ENCODE measurements at places on chromosomes 2 and 18.

- no peak for DNase-seq
Measured at GRCh38 chr18:76368976-76369375, 126.1 kb downstream of the ZNF516 start.

DNA sequence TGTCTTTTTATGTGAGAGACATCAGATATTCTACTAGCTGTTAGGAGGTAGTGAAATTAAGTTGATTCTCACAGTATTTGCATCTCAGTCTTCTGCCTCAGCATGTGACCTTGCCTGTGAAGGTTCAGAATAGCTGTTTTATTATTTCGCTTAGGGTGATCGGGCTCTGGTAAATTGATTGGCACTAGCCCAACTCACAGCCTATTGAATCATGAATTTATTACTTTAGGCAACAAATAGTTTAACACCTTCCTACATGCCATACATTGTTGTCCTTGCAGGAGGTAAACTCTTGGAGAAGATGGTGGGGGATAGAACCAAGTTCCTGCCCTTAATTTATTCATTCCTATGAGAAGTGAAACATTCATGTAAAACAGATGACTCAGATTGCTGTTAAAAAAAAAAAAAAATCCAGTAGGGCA is 101.9 kb downstream of the GPD2 start:
- no peak for DNase-seq

GRCh38 chr18:59249199-59249774 is 24.0 kb downstream of the RAX start:
- no peak for DNase-seq

GRCh38 chr2:206585335-206585734 is 57.0 kb upstream of the FAM237A start:
- no peak for DNase-seq

DNA sequence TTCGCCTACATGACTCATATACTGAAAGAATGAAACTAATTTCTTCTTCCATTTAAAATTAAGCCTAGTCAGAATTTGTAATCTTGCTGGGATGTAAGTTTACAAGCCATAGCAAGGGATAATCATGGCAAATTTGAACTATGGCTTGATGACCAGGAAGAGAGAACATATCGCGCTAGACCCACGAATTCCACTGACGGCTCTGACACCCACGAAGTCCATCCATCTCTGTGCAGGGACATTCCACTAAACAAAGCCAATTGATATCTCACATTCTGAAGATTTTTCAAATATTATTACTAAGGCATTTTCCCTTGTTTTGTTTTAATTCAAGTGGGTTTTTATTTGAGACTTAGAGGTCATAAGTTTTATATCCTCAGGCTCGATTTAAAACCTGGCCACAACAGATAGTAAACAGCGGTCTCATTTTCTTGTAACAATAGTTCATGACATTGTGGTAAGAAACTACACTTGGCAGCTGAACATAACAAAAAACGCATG is 113.0 kb downstream of the QPCT start:
- DNase-seq: no peak

GRCh38 chr2:159600752-159601151 is 15.6 kb downstream of the BAZ2B start:
- no peak for DNase-seq

GRCh38 chr2:1544478-1545069 is 131.3 kb downstream of the TPO start:
- DNase-seq: no peak

- DNase-seq: no peak
Measured at GRCh38 chr2:84741182-84741822, 139.6 kb downstream of the TRABD2A start.

DNA sequence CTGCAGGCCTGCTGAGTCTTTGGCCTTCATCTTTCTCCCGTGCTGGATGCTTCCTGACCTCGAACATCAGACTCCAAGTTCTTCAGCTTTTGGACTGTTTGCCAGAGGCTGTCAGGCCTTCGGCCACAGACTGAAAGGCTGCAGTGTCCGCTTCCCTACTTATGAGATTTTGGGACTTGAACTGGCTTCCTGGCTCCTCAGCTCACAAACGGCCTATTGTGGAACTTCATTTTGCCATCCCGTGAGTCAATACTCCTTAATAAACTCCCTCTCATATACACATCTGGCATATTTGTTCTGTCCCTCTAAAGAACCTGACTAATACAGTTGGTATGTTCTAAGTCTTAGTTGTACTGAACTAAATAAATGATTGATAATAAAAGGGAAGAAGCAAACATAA is 702.8 kb upstream of the LINC00305 start:
- no peak for DNase-seq

DNA sequence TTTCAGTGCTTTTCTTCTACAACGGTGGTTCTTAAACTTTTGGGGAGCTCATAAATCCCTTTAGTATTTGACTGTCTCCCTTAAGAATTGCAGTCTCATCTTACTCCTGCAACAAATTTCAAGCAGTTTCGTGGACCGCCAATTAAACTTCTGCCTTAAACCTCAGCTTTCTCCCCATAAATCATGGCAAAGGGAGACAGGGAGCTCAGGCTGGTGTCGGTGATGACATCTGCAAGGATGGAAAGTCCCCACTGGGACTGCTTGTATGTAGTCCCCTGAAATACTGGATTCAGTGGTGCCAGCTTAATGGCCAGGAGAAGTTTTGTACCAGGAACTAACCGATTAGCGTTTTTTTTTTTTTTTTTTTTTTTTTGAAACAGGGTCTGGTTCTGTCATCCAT is 148.7 kb upstream of the ITGA6 start:
- no peak for DNase-seq

DNA sequence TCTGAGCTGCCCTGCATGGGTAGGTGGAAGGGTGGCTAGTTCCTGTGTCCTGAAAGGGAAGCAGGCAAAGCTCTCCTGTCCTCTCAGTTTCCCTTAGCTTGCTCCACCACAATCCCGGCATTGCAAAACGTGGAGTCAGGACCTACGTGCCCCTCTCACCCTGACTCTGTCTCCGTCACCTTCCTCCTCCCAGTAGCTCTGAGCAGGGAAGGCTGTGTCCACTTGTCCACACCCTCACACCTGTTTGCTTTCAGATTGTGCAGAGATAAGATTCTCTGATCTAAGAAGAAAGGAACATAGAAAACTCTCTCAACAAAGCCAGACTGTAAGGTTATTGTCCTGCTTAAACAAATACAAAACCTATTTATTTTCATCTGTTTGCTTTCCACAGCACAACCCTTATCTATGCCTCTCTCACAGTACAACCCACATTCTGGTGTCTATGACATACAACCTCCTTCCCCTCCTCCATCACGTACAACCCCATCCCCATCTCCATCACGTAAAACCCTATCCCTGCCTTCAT is 79.0 kb downstream of the ALPK2 start:
- DNase-seq: no peak

GRCh38 chr2:10441948-10442347 is 6.2 kb downstream of the ODC1 start:
- DNase-seq: no peak

GRCh38 chr2:227260041-227260440 is 65.0 kb upstream of the MFF start:
- no peak for DNase-seq

DNA sequence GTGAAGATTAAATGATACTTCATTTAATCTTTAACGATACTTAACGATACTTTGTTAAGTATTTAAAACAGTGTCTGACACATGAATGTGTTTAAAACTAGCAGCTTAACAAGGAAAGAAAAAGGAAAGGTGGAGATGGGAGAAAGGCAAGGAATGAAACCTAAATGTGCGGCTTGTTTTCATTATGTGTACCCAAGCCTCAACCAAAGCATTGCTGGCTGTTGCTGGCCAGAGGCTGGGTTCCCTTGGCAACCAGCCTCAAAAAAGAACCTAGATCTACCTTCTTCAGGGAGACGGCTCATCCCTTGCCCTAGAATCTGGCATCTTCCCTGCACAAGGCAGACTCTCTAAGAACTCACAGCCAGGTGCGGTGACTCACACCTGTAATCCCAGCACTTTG is 13.8 kb upstream of the PCBP1 start:
- no peak for DNase-seq

GRCh38 chr2:8431446-8432125 is 250.3 kb upstream of the ID2 start:
- DNase-seq: no peak

GRCh38 chr18:9817286-9817685 is 68.5 kb upstream of the TXNDC2 start:
- no peak for DNase-seq

- no peak for DNase-seq
Measured at GRCh38 chr2:156405586-156405985, 30.6 kb upstream of the GPD2 start.

- DNase-seq: no peak
Measured at GRCh38 chr2:238060096-238060541, 682 bp upstream of the SCLY start.

- no peak for DNase-seq
Measured at GRCh38 chr2:215886022-215886421, 127.3 kb downstream of the MREG start.

DNA sequence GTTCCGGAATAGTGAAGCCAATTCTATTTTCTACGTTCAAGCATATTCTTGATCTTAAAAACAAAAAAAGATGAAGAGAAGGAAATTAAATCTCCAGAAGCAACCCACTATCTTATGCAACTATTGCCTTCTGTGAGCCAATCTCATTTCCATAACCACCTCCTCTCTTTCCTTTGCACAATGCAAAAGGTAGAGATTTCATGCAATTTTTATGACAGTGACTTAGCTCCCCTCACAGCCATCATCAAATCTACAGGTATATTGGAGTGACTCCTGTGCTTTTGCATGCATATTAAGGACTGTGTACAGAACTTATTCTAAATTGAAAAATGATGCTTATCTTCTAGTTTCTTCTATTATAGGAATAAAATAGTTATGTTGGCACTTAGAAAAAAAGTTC is 191.8 kb downstream of the DCC start:
- DNase-seq: no peak

- no peak for DNase-seq
Measured at GRCh38 chr18:79944126-79944731, 7.2 kb downstream of the SLC66A2 start.

GRCh38 chr2:184780944-184781343 is 182.6 kb downstream of the ZNF804A start:
- no peak for DNase-seq

DNA sequence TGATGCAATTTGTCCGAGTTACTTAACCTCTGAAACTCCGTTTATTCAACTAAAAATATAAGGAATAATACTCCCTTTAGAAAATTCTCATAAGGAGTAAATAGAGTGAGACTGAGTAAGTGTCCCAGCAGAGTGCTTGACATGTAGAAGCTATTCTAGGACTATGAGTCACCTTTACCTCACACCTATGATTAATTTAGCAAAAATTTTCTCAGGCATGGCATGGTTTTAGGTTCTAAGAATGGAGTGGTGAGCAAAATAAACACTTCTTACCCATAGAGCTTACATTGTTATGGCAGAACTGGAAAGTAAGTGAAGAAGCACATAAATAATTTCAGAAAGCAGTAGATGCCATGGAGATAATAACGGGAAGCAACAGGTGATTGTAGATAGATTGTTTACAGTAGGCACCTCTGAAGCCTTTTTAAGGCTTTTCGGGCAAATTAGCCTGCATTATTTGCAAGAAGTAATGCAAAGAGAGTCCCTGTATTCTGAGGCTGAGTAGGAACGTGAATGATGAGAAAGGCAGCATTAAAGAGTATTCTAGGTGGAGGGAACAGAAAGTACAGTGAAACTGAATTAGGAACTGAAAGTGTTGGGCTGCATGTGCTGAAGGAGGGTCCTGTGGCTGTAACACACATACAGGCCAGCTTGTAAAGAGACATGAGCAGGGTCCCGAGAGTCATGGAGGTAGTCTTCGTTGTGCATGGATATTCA is 209.2 kb downstream of the ZNF407 start:
- DNase-seq: no peak

- no peak for DNase-seq
Measured at GRCh38 chr18:49758263-49758610, 55.1 kb downstream of the ACAA2 start.

GRCh38 chr2:42796427-42797248 is 4.3 kb upstream of the HAAO start:
- DNase-seq: no peak

DNA sequence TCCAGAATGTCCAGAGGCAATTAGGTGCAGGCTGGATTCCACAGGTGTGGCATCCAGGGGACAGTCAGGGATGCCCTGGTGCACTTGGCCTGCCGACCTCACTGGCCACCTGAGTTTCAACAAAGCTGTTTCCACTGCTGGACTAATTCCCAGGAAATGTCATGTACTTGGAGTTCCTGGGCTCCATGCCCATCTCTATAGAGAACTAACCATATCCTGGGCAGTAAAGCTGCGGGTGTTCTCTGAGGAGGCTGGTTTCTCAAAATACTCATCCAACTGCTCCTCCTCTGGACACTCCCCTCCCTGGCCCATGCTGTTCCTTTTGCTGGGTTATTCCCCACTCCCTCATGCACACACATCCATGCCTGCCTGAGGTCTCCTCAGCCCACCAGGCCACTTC is 161.9 kb upstream of the SKOR2 start:
- no peak for DNase-seq

- no peak for DNase-seq
Measured at GRCh38 chr2:96734880-96735583, 4.8 kb downstream of the LMAN2L start.

DNA sequence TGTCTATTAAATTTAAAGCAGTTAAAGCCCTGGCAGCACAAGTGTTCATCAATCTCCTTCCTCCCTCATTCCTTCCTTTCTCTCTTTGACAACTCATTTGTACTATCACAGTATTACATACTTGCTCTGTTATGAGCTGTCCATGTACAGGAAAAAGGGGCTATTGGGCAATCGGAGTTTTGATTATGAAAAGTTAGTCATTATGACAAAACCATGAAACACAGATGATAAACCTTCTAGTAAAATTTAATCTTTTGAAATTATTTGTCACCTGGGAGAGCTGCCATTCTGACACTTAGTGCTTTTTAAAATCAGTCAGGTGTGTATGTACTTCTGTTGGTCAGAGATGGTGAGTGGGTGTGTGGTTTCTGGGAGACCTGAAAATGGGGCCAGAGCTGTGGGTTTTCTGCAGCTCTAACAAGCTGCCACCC is 39.4 kb downstream of the MAP4K4 start:
- DNase-seq: no peak

- DNase-seq: no peak
Measured at GRCh38 chr2:148623086-148623485, 21.5 kb upstream of the EPC2 start.

DNA sequence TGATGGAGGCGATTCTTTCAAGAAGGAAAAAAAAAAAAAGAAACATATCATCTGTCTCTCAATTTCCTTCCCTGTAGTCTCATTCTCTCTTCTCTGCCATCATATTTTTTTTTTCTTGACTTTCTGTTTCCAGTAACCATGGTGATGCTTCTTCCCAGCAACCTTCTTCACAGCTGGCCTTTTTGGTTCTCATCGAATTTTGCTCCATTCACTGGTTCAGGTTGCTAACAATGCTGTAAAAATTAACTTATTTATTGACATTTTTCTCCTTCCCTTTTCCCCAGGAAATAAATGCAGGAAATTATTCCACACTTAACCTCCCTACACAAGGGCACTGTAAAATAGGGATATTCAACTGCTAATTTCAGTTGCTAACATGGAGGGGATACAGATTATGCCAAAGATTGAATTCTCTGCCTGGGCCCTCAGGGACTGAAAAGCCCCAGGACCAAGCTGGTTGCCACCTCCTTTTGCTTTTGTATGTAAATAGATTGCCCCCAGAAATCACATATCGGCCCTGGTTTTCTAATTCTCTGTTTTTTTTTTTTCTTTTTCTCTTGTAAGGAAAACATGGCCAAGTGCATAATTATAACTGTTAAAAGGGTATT is 154.7 kb downstream of the MAP2 start:
- no peak for DNase-seq

Data from activated naive CD8-positive, alpha-beta T cell treated with anti-CD3 and anti-CD28 coated beads, Interleukin-2, amount 50 U/mL, for 16 hours (primary cell).